Large intestine (tissue), 12 donors: ENCODE measurements at places on chromosomes 11 and 22.

- DNase-seq = no peak
Measured at GRCh38 chr22:28019360-28019759, 100.3 kb upstream of the PITPNB start.

- DNase-seq = no peak
Measured at GRCh38 chr11:130726234-130727037, 189.8 kb downstream of the SNX19 start.

DNA sequence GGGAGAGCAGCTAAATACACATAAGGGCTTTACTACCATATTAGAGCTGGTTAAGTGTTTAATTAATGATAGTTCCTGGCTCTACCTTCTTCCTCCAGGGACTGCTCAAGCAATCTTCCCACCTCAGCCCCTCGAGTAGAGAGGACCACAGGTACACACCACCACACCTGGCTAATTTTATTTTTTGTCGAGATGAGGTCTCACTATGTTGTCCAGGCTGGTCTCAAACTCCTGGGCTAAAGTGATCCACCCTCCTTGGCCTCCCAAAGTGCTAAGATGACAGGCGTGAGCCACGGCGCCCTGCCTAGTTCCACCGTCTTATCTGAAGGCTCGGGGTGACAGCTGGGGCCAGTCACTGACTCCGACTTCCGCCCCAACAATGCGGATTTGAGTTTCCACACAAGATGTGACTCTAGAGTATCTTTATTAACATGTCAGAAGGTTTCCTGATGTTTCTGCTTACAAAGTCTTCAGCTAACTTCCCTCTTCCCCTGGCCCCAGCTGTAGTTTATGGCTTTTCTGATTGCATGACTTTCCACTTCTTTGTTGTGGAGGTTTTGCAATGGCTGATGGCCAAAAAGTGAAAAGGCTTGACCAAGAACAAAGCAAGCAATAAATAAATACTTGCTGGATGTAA, 16.8 kb downstream of the TPST2 start:
- DNase-seq = peak; percentile 30

- no peak for DNase-seq
Measured at GRCh38 chr11:924406-925157, 1.1 kb upstream of the AP2A2 start.

DNA sequence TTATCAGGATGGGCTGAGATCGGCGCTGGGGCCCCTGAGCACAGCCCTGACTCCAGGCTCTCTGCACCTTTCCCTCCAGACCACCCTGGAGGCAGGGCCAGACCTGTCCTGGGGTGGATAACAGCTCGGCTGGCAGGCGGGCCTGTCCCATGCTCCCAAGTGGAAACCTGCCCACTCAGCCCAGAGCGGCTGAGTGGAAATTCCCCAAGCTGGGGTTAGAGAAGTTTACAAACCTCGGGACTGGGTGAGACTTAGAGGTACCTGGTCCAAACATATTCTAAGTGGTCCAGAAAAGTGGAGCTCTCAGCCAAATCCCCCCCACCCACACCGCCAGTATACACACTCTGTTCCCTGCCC, 4.8 kb upstream of the FXYD2 start:
- no peak for DNase-seq

DNA sequence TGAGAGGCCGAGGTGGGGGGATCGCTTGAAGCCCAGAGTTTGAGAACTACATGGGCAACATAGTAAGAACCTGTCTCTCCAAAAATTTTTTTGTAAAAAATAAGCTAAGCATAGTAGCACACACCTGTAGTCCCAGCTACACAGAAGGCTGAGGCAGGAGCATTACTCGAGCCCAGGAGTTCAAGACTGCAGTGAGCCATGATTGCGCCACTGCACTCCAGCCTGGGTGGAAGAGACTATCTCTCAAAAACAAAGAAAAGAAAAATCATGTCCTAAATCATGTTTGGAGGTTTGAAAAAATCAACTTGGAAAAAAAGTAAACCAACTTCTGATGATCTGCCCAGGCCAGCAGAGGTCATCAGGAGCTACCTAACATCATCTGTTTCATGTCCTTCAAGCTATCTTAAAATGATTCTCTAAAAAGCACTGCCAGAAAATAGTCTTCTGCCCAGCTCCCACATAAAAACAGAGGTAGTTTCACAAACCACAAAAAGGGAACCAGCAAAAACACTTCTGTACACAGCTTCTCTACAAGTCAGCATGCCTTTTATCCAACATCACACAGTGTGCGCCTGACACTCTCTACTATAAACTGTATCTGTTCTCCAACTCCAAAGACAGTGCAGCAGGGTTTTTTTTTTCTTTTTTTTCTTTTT, 165.0 kb downstream of the SOX6 start:
- DNase-seq = no peak

DNA sequence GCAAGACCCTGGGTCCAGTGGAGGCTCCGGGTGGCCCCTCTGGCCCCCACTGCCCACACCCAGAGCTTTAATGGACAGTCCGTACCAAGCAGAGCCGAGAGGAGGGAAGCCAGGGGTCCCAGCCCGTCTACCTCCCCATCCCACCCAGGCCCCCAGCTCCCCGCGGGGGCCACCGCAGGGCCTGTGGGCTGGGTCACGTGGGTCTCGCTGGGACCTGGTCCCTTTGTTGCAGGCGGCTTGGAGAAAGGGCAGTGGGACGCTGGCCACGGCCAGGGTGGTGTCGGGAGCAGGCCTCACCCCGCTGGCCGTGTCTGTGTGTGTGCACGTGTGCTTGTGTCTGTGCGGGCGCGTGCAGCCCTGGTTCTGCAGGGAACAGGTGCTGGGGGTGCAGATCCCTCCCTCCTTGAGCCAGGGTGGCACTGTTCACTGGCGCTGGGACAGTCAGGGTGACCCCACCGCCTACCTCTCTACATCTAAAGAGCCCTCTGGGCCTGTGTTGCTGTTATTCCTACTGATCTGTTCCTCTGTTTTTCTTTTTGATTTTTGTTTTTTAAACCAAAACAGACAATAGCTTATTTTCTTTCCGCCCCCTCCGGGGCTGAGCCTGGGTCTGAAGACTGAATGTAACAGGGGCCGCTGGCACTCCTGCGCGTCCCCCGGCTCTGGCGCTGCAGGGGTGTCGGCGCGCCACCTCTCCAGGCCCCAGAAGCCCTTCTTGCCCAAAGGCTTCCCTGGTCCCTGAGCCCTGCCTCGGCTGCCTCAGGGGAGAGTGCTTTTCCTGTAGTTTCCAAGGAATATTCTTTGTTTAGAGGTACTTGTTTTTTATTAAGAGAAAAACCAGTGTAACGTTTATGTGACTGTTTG, 20.1 kb upstream of the TMEM191C start:
- DNase-seq = no peak

DNA sequence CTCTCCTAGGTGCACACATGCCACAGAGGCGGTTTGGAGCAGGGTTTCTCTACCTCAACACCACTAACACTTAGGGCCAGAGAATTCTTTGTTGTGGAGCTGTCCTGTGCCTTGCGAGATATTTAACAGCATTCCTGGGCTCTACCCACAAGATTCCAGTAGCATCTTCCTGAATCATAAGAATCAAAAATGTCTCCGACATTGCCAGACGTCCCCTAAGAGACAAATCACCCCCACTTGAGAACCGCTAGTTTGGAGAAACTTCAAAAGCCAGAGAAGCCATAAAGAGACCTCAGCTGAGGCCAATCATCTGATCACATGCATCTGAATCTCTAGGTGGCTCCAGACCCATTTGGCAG, 16.1 kb downstream of the MFNG start:
- no peak for DNase-seq

GRCh38 chr22:39317084-39317774, 2.2 kb downstream of the RPL3 start:
- no peak for DNase-seq

DNA sequence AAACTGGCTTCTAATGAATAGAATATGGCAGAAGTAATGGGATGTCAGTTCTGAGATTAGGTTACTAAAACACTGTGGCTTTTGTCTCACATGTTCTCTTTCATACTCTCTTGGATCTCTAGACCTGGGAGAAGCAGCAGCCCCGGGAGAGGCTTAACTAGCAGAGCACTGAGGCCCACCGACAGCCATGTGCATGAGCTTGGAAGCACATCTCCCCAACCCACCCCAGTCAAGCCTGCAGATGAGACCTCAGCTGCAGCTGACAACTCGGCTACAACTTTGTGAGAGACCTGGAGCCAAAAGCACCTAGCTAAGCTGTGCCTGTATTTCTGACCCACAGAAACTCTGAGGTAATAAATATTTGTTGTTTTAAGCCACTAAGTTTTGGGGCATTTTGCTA, 100.8 kb downstream of the TRIM29 start:
- no peak for DNase-seq

- no peak for DNase-seq
Measured at GRCh38 chr11:44725757-44726282, 942 bp upstream of the TSPAN18 start.

DNA sequence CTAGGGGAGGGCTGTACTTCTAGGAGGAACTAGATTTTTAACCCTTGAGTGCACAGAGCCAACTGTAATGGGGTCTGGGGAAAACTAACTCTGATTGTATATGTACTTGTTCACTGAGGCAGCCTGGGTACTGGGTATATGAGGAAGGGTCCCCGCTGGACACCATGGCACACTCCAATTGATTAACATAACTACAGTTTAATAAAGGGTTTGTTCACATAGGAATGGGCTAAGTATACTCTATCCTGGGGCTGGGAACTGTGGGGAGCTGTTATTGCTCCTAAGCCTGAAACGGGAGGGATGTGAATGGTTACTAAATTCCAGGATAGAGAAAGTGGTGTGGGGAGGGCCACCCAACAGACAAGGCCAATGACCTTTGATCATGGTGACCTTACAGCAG, 67.6 kb downstream of the PARVA start:
- DNase-seq = no peak

GRCh38 chr22:40094485-40094884, 83.2 kb upstream of the TNRC6B start:
- DNase-seq = no peak

DNA sequence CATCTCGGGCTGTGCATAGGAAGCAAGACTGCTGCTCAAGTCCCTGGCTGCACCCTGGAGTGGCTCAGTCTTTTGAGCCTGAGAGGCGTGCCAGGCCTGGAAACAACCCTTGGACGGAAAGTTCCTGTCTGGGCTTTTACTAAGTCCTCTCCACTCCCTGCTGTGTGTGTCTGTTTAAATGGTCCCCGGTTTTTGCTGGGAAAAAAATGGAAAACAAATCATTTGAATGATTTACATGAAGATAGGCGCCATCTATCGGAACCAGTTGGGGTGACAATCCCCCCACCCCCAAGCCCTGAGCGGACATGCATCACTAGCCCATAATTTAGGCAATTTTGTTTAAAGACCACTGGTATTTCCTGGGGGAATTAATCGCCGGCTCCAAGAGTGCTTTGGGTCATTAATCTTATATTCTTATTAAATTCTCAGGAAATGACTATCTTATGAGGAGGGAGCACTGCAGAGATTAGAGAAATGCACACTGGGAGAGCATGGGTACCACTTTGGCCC, 2.7 kb upstream of the GAB2 start:
- peak; percentile 50 for DNase-seq

GRCh38 chr11:116840746-116841296, 3.4 kb upstream of the APOA1 start:
- no peak for DNase-seq

DNA sequence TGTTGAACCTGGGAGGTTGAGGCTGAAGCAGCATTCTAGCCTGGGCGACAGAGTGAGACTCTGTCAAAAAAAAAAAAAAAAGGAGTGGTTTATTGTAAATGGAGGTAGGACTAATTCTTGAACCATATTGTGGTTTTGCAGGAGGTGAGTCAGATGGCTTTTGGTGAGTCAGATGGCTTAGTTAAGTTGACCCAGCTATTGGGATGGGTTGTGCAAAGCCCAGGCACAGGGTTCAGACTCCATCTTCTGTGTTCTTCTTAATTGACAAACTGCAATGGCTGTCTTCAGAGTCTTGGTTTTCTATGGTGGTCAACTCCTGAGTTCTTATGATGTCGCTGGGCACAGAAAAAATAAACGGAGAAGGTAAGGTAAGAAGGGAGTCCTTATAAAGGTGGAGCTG, 182.7 kb downstream of the ADAMTS15 start:
- no peak for DNase-seq

- DNase-seq = no peak
Measured at GRCh38 chr11:27505781-27506180, 788 bp downstream of the LIN7C start.

- peak; percentile 80 for DNase-seq
Measured at GRCh38 chr22:20312396-20313191, 7.3 kb downstream of the DGCR6L start.

DNA sequence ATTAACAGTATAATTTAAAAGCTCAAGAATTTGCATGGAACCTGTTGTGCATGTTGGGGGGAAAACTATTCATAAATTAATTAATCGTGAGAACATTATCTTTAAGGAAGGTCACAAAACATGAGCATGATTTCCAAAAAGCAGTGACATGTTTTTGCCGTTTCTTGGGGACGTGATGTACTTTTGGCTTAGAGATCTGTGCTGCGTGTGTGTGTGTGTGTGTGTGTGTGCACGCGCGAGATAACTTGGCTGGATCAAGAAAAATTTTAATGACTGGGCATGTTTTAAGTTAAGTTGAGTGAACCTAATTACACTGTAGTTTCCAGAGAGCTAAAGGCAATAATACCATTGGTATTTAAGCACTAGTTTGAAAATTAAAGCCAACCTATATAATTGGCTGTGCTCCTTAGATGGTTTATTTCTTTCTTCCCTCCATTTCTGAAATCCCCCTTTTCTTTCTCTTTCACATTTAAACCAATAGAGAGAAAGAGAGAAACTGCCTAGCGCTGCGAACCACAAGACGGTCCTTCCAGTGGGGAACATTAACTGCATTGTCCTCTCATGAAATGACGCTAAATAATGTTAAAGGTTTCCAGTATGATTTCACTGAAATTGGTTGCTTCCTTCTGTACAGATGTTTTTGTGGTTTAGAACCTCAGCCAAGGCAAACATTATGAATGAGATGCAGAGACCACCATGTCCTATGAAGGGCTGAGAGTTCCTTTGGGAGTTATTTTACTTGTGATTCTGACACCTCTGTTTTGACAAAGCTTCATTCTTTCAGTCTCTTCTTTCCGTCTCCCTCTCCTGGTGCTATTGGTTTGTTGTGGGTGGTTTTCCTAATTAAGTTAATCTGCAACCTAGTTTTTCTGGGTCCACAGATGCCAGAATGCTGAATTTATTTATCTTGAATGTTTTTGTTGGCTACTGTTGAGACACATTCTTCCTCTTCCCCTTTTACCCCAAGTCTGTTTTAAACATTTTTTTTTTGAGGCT, 51.7 kb downstream of the ZBTB16 start:
- DNase-seq = no peak

GRCh38 chr11:59668188-59668949, 468 bp downstream of the PATL1 start:
- DNase-seq = peak; percentile 29
